Omental fat pad (tissue), 4 donors: ENCODE measurements at places on chromosomes 1 and 21.

DNA sequence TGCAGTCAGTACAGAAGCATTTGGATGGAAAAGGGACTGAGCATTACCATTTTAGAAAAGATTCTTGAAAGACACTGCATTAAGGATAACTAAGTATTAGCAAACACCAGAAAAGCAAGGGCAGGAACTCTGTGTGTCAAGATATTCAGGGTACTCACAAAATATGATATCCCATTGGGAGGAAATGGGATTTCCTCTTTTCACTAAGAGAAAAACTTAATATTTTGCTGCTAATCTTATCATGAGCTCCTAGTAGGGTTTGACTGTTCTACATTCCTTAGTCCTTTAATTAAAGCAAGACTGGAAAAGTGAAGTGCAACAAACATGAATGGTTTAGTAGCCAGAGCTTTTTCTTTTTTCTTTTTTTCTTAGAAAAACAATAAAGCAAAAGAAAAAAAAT is 305.9 kb upstream of the ADGRL4 start:
- DNase-seq, result no peak

GRCh38 chr21:32088471-32088870 is 190.4 kb downstream of the MIS18A start:
- no peak for DNase-seq

- DNase-seq, result no peak
Observed at GRCh38 chr1:170367615-170368014, 164.4 kb upstream of the GORAB start.

DNA sequence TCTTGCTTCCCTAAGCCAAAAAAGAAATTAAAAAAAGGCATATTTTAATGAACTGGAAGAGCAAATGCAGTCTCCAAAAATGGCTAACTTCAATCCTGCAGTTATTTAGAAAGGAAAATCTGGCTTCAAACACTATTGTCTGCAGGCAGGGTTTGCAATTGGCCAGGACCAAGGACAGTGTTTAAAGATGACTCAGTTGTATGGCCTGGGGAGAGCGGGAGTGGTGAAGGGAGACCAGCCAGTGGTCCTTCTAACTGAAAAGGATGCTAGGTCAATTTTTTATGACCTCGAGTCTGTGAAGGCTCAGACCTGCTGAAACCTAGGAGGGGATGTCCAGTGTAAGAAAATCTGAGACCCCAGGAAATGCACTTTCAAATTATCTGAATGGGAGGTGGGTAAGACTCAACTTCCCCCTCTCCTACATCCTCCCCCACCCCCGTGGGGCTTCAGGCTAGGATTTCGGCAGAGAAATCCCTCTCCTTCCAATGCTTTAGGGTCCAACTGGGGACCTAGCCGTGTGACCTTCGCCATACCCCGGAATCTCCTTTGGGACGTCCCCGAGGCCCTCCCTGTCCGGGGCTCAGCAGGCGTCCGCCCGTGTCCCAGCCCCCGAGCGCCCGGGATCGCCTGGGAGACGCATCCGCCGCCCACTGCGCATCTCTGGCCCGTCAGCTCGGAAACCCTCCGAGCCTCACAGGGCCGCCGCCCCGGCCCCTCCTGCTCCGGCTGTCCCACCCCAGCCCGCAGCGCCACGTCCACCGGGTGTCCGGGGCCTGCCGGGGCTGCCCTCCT is 602 bp upstream of the RIMKLA start:
- no peak for DNase-seq

GRCh38 chr1:31576743-31577455 is 584 bp downstream of the TINAGL1 start:
- no peak for DNase-seq

DNA sequence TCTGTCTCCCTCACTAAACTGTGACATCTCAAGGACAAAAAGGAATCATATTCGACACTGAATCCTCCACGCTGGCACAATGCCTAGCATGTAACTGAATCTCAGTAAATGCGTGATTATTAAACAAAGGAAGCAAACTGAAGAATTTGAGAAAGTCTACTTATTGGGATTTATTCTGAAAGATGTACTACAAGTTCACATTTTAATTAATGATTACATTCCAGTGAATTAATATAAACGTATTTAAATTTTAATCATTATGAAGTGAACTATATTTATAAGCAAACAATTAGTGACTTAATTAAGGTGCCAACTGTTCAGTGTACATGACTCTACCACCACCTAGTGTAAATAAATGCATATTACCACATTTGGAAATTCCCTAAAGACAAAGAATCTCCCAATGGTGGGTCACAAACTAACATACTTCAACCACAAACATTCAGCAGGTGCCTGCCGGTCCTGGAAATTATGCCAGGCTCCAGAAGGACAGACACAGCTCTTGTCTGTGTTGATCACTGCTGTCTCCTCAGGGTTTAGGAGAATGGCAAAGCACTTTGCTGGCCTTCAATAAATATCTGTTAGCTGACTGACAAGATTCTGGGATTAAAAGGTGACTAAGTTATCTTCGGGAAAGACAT is 56.3 kb downstream of the SMYD3 start:
- no peak for DNase-seq

DNA sequence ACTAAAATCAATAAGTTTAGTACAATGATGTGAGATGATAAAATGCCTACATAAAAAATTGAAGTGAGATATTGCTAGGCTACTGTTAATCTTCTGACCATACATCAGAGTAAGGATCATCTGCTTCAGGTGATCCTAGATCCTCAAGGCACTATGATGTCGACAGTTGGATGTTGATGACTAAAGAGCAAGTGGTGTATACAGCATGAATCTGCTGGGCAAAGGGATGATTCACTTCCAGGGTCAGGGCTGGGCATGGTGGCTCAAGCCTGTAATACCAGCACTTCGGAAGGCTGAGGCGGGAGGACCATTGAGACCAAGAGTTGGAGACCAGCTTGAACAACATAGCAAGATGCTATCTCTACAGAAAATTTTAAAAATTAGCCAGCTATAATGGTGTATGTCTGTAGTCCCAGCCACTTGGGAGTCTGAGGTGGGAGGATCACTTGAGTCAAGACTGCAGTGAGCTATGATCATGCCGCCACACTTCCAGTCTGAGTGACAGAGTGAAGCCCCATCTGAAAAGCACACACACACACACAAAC is 24.6 kb downstream of the NUF2 start:
- no peak for DNase-seq

GRCh38 chr1:64675718-64676345 is 69.0 kb upstream of the RAVER2 start:
- no peak for DNase-seq

- DNase-seq, result no peak
Observed at GRCh38 chr1:78385744-78386462, 104.9 kb upstream of the PTGFR start.

DNA sequence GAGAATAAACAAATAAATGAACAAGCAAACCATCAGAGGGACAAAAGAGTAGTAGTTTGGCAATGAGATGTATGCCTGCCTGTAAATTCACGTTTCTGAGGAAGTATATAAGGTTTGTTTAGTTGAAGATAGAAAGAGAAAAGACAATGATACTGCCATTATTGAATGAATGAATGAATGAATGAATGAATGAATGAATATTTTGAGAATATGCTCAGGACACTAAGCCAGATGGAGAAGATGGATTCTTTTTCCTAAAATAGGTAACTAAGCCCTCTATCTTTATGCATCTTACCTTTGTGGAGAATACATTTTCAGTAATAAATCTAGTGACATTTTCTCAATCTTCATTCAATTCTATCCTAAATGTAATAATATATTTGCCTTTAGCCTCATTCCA is 49.4 kb downstream of the SLC35A3 start:
- DNase-seq, result no peak

GRCh38 chr1:87103074-87103473 is 188.6 kb downstream of the HS2ST1 start:
- no peak for DNase-seq

DNA sequence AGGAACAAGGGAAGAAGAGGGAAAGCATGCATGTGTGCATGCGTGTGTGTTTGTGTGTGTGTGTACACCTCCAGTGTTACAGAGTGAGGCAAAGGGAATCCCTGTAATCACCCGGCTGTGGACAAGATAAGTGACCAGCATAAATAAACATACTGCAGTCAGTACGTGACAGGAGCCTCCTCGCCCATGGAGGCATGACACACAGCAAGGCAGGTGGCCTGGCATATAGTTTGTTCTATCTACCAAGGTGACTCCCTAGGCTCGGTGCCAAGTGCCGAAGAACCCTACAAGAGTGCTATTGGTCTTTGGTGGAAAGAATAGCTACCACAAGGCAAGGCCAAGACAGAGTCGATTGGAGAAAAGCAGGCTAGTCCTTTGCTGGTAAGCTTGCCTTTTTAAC is 31.7 kb upstream of the HEATR1 start:
- no peak for DNase-seq

GRCh38 chr1:156492591-156493080 is 7.9 kb downstream of the MEF2D start:
- DNase-seq, result no peak
